Forelimb muscle (tissue), 1 donor: ENCODE measurements at places on chromosomes 13 and 19. TPM values are rescaled to one million over a fixed set of nuclear protein-coding genes. Genes with fewer than 3 reads are reported as not detected.
A peak's percentile ranks its signal among the peaks of the same experiment; 100 is the strongest.

GRCh38 chr13:44879452-44880058 is 109.7 kb downstream of the NUFIP1 start:
- DNase-seq, result no peak

The CRX gene
- polyA plus RNA-seq, result 0.05 TPM

DNA sequence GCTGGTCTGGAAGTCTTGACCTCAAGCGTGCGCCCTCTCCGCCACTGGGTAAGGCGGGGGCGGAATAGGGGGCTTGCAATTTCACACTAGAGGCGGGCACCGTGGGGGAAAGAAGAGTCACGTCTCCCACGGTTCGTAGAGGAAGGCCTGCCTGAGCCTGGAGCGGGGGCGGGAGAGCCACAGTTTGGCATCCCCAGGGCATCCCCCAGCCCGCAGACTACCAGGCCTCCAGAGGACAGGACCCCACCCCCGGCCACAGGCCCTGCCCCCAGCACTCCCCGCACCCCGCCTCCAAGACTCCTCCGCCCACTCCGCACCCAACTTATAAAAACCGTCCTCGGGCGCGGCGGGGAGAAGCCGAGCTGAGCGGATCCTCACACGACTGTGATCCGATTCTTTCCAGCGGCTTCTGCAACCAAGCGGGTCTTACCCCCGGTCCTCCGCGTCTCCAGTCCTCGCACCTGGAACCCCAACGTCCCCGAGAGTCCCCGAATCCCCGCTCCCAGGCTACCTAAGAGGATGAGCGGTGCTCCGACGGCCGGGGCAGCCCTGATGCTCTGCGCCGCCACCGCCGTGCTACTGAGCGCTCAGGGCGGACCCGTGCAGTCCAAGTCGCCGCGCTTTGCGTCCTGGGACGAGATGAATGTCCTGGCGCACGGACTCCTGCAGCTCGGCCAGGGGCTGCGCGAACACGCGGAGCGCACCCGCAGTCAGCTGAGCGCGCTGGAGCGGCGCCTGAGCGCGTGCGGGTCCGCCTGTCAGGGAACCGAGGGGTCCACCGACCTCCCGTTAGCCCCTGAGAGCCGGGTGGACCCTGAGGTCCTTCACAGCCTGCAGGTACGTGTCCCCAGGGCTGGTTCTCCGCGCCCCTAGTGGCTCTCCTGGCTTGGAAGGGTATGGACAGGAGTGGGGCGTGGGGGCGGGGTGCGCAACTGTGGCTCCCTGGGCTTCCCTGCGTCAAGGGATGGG is at the start of gene ANGPTL4:
TSS of gene ANGPTL4 (plus strand) at position 353 of the 969 bp plus-strand sequence. CDS start at position 520, 167 bp downstream.
- no peak for DNase-seq

GRCh38 chr19:16367261-16367683 is 42.6 kb downstream of the KLF2 start:
- DNase-seq, result no peak

DNA sequence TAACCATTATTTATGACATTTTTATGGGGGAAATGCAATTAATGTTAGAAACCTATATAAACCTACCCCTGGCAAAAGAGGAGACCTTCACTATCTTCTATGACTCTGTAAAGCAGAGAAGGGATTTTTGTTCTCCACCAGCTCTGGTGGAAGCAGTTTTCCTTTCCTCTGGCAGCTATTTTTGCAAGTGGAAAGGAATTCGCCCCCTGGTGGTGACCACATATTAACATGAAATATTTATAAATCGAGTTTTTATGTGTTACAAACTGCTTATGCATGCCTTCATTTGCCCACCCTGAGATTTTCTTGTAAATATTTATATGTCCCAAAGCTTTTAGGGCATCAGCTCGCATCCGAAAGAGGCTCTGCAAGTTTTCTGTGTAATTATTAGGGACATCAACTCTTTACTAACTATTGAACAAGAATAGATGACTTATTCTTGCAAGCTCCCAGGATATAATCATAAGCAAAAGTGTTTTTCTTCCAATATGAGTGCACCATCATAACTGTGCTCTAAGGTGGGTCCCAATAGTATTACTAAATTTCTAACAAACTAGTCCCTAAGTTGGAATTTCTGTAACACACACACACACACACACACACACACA is 62.4 kb downstream of the SERTM1 start:
- peak; percentile 38 for DNase-seq

GRCh38 chr13:75076476-75076875 is 405.5 kb downstream of the TBC1D4 start:
- no peak for DNase-seq

DNA sequence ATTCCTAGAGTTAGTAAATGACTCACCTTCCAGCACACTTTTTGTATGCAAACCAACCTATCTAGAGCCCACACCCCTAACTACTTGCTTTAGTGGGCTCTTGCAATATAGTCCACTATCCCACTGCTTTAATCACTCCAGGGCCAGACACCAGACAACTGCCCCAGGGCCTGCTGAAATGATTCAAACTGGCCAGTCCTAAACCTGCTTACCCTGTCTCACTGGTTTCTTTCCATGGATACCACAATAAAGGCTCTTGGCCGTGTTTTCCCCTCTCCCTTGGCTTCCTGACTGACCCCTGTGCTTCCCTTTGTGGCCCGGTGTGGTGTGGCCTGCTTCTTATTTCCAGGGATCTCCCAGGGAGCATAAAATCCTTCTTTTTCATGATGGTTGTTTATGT is 14.6 kb downstream of the HS6ST3 start:
- no peak for DNase-seq

- no peak for DNase-seq
Observed at GRCh38 chr13:20580257-20580656, 13.3 kb downstream of the IFT88 start.

The ADGRE1 gene
- polyA plus RNA-seq, result 0.13 TPM

DNA sequence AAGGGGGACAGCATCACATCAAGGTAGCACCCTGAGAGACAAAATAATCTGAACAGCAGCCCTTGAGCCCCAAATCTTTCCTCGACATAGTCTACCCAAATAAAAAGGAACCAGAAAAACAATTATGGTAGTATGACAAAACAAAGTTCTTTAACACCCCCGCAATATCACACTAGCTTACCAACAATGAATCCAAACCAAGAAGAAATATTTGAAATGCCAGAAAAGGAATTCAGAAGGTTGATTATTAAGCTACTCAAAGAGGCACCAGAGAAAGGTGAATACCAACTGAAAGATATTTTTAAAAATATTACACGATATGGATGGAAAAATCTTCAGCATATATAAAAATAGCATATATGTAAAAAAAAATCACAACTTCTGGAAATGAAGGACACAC is 252.9 kb upstream of the SLITRK6 start:
- DNase-seq, result no peak

DNA sequence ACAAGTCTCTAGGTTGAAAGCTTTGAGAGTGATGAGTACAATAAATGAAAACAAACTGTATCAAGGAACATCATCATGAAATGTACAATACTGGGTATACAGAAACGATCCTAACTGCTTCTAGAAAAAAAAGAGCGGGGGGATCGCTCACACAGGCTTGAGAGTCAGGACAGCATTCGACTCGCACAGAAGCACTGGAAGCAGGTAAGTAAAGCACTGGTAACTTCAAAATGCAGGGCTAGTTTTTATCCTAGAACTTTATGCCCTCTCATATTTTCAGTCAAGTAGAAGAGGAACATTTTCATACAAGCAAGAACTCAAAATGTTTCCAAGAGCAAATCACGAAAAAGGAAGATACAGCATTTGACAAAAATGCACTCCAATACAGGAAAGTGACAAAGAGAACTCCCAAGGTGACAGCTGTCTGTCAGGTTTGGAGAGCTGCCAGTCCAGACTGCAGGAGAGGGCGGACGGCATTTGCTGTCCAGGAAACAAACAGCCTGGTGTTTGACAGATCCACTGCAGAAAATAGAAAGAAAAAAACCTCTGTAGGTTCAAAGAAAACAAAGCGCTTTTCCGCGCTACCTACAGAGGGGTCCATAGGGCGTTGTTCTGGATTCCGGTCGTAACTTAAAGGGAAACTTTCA is 58.2 kb upstream of the XPO4 start:
- no peak for DNase-seq

The DAND5 gene
- polyA plus RNA-seq, result 0.08 TPM

GRCh38 chr13:23571431-23571830 is 1.2 kb downstream of the TNFRSF19 start:
- no peak for DNase-seq

The ZNF441 gene
- polyA plus RNA-seq, result 5.3 TPM

DNA sequence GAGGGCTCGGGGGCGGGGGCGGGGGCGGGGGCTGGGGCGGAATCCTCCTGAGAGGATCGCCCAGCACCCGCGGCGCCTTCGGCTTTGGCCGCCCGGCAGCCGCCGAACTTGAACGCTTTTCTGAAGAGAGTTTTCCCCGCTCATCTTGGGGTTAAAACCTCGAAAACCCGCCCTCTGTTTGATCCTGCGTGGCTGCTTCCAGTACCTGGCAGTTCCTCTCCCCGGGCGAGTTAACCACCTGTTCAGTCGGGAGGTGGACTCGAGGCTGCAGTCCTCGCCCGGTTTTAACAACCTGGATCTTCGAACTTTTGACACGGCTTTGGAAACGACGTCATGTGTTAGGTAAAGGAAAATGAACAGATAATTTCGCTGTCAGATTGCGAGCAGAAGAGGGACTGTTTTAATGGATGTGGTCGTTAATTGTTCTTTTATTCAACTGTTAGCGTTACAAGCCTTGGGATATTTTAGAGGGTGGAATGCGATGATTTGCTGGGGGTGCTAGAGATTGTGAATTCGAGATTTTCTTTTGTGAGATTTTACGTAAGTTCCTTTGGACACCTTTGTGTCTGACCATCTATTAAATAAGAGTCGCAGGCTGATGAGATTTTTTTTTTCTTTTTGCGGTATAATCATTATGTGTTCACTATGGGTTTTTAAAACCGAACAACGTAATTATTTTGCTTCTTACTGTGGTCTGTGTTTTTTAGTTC is 1.0 kb downstream of the FNDC3A start:
- DNase-seq, result peak; percentile 26

DNA sequence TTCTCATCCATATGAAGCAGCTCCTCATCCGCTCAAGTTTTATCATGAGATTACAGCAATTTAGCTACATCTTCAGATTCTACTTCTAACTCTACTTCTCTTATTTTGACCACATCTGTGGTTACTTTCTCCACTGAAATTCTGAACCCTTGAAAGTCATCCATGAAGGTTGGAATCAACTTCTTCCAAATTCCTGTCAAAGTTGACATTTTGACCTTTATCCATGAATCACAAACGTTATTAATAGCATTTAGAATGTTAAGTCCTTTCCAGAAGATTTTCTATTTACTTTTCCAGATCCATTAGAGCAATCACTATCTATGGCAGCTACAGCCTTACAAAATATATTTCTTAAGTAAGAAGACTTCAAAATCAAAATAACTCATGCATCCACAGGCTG is 421.7 kb upstream of the GPC6 start:
- no peak for DNase-seq

DNA sequence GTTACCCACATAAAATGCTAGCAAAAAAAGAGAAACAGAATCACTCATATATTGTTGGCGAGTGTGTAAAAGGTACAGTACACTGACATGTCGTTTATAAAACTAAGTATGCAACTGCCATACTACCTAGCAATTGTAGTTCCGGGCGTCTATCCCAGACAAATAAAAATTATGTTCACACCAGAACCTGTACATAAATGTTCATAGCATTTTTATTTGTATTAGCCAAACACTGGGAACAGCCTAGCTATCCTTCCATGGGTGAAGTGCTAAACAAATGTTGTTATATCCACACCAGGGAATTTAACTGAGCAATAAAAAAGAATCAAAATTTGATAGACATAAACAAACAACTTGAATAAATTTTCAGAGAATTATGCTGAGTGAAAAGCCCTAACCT is 28.9 kb upstream of the POSTN start:
- no peak for DNase-seq

DNA sequence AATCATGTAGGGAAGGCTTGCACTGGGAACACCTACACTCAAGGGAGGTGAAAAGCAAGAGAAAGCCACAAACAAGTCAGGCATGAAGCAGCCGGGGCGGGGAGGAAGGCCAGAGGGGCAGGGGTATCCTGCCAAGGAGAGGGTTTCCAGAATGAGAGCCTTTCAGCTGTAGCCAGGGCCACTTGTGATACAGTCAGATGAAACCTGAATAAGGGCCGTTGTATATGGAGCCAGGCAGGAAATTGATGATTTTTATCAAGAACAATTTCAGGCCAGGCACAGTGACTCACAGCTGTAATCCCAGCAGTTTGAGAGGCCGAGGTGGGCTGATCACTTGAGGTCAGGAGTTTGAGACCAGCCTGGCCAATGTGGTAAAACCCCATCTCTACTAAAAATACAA is 4.4 kb downstream of the TRPM4 start:
- no peak for DNase-seq

DNA sequence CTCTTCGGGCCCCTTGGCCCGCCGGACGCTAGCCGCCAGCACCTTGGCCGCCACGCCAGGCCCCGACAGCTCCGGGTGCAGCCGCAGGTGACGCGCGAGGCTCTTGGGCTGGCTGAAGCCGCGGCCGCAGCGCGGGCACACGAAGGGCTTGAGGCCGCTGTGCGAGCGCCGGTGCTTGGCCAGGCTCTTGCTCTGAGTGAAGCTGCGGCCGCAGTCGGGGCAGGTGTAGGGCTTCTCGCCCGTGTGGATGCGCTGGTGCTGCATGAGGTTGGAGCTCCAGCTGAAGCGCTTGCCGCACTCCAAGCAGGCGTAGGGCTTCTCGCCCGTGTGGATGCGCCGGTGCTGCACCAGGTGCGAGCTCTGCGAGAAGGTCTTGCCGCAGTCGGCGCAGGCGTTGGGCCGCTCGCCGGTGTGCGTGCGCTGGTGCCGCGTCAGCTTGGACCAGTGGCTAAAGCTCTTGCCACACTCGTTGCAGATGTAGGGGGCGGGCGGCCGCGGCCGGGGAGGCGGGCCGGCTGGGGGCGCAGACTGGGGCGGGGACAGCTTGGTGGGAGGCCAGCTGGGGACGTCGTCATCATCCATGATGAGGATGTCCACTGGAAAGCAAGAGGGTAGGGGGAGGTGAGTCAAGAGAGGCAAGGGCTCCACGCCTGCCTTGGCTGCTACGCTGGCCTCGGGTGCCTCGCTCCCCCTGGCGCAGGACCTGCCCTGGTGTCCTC is 32.4 kb downstream of the ZNF787 start:
- DNase-seq, result no peak

GRCh38 chr13:94028234-94028633 is 451.2 kb downstream of the DCT start:
- DNase-seq, result no peak

DNA sequence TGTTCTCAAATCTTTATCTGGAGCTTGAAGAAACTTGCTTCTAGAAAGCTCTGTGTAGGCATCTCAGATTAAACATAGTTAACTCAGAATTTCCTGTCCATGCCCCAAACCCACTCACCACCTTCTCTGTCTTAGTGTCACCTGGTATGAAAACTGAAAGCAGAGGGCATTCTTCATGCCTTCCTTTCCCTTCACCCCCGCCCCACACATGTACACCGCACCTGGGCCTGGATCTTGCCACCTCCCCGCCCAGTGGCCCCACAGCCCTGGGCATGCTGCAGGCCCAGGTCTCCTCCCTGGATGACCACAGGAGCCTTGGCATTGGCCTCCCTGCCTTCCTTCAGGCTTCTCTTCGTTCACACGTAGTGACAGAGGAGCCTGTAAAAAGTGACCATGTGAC is 15.8 kb downstream of the CFAP97D2 start:
- no peak for DNase-seq
